ENCODE measurements at places on chromosomes 3 and 15. TPM values are rescaled to one million over a fixed set of nuclear protein-coding genes. Genes with fewer than 3 reads are reported as not detected.

Gene RBPMS2
- total RNA-seq, result 4.8 TPM

Gene ZNF501
- 4.9 TPM for total RNA-seq

Gene GCSAM
- total RNA-seq, result not detected

Gene NME9
- total RNA-seq, result not detected

Gene HMG20A
- 55.8 TPM for total RNA-seq

Gene ITIH3
- total RNA-seq, result 0.78 TPM

Gene SNTN
- total RNA-seq, result not detected

Gene FSIP1
- total RNA-seq, result 0.54 TPM

Gene ZNF662
- not detected for total RNA-seq

Gene TBC1D23
- 35.3 TPM for total RNA-seq

- no peak for DNase-seq
These were observed 65.5 kb downstream of the ARHGAP31 start for GRCh38 chr3:119359476-119360326.

GRCh38 chr3:12984023-12984823, 89.0 kb downstream of the IQSEC1 start:
- no peak for DNase-seq

GRCh38 chr3:48820612-48821324, 26.9 kb downstream of the PRKAR2A start:
- peak; percentile 32 for DNase-seq

- no peak for DNase-seq
These were observed 3.8 kb upstream of the CAMP start for GRCh38 chr3:48219543-48219942.

GRCh38 chr3:72346526-72346926, 501.7 kb downstream of the SHQ1 start:
- DNase-seq, result peak; percentile 90

- DNase-seq, result peak; percentile 92
These were observed at the start of gene IL12A for GRCh38 chr3:159988617-159989271. TSS of gene IL12A (plus strand) at chr3:159988835.

- no peak for DNase-seq
These were observed 270.8 kb upstream of the TOPAZ1 start for GRCh38 chr3:43970920-43971319.

DNA sequence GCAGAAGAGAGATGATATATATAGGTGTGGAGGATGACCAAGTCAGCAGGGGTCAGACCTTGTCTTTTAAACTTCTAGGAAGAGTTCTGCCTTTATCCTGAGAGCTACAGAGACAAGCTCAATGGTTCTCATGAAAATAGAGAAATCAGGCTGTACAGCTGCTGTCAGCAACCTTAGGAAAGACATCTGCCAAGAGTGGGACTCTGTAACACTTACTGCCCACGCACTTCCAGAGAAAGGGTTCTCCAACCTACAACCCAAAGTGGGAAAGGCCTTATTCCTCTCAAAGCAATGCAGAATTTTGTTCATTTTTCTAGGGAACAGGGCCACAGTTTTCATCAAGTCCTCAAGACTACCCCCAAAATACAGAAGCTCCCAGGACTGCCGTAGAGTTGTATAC, 138.7 kb downstream of the STT3B start:
- DNase-seq, result no peak

- DNase-seq, result peak; percentile 63
These were observed 20.3 kb downstream of the CDAN1 start for GRCh38 chr15:42716626-42717025.

- DNase-seq, result no peak
These were observed 40.5 kb downstream of the HCN4 start for GRCh38 chr15:73328149-73328820.

DNA sequence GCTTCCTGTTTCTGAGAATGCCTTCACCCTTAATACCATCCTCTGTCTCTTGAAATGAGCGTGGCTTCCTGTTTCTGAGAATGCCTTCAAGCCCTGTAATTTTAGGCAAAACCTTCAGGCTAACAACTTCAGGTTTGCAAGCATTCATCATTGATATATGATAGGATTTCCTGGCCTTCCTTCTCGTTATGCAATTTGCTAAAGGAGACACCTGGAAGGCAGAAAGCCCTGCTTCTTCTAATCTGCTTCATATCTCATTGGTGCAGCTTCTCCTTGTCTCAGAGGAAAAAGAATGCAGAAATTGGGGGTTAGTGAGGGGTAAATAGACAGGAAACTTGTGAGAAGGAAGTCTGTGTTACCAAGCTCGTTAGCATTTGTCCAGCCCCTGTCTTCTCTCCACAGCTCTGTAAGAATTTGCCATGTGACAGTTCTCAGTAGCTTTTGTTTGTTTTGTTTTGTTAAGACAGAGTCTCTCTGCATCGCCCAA, 7.3 kb downstream of the ARL6IP5 start:
- no peak for DNase-seq

- DNase-seq, result no peak
These were observed 336.2 kb upstream of the TPM1 start for GRCh38 chr15:62706317-62706716.

- DNase-seq, result no peak
These were observed 30.7 kb downstream of the CD200R1L start for GRCh38 chr3:112815981-112816380.

DNA sequence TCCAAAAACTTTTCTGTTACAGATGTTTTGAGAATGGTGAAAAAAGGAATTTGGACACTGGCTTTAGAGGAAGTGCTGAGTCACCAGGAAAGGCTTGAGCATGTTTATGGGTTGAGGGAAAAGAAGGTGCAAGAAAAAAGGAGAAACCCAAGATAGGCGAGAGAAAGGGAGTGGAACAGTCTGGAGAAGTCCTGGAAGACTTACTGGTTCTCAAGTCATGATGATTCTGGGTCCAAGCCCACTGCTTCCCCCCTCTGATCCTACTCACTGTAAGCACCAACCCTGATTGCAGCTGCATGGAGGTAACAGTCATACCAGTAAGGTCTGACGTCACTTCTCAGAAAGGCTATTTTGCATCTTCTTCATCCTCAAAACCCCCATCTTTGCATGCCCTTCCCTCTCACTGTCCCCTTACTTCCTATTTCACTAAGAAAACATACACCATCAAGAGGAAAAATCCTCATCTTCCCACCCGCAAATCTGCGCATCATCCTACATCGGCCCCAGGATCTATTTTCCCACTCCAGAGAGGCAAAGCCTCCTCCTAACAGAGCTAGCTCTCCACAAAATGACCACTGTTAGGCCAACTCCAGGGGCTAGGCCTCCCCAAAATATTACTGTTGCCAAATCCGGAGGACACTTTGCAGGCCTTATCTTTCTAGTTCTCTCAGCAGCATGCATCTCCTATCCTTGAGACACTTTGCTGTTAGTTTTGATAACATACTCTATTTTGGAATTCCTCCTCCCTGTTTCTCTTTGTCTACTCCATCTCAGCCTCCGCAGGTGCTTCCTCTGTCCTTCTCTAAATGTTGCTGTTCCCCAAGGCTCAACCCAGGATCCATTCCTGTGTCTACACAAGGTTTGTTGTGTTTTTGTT, 3.2 kb upstream of the ATP13A3 start:
- DNase-seq, result peak; percentile 49

- no peak for DNase-seq
These were observed 199.4 kb upstream of the CADM2 start for GRCh38 chr3:84759361-84759760.

DNA sequence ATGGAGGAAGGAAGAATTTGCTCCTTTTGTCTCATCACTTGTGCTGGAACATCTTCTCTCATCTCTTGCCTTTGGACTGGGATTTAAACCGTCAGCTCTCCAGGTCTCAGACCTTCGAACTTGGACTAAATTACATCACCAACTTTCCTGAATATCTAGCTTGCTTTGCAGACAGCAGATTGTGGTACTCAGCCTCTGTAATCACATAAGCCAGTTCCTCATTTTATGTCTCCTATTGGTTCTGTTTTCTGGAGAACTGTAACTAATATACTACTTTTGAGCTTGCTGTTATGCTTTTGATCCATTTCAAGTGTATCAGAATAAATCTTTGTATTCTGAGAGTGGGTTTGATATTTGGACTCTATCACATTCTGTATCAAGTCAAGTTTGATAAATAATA, 164.3 kb upstream of the VEPH1 start:
- no peak for DNase-seq

DNA sequence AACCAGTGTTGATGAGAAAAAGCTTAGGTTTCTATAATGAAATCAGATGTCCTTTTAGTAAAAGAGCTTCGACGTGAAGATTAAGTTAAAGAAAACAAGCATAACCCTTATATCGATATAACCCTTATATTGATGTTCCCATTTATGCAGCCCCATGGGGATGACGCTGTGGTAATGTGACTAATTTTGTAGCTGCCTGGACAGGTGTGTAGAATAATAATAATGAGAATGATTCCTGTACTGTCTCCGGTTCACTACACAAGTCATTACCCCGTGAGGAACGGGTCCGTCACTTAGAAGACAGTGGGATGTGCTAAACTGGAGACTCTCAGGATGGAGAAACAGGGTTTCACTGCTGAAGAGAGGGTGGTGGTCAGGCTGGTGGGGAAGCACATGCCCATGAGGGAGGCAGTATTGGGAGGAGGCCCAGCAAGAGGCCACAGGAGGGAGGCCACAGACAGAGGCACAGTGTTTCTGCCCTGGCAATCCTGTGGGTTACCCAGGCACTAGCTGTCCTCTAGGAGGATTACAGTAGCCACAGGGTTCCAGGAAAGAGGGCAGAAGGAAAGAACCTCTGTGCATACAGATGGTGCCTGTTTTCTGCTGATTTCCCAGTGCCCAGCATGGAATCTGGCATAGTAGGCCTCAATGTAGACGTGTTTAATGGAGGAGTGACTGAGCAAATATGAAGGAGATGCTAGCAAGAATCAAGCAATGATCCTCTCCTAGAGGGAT, 191.1 kb upstream of the TSC22D2 start:
- no peak for DNase-seq

- DNase-seq, result no peak
These were observed 27.7 kb upstream of the PCOLCE2 start for GRCh38 chr3:142916605-142917004.

DNA sequence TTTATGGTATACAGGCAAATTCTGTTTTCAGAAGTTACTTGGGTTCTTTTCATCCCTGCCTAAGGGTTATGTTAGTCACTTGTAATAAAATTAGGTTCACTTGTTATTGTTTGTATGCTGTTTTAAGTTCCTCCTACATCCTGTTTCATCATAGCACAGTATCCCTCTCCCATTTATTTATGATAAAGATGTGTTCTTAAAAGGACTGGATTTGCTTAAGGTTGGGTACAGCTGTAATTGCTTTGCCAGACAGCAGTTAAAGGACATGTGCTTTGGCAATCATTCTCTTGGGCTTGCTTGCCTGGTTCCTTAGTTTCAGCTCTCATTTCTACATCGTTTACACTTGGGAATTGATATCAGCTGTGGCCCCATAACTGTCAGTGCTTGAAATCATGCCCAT, 11.7 kb downstream of the ATP2C1 start:
- DNase-seq, result no peak

DNA sequence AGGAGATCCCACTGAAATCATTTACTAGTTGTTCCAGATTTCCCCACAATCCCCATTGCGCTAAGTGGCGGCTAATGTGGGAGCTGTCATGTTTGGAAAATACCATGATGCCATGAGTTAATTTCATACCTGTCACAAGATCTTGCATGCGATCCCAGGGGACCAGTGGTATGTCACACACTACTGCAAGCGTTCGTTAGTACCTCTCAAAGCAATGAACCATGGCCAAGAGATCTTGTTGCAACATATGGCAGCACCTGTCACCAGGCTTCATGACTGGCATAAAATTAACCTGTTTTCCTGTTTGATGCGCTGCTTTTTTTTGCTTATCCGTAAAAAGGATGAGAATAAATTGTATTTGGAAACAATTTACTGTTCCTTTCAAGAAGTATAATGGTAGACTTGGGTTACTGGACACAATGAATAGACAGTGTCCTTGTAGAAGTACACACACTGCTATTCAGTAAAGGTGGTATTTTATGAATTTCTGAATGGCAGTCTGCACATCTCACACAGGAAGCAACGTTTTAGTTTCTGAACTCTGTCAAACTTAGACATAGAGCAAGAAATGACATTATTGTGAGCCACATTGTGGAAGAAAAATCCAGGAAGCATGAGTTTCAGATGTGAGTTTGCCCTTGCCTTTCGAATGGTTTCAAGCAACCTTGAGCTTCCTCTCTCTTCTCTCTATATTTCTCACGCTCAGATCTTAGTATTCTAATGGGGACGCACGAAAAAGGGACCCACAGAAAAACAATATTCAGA, 81.9 kb downstream of the CHL1 start:
- DNase-seq, result no peak
